ENCODE measurements at places on chromosomes 2 and 18. TPM values are rescaled to one million over a fixed set of nuclear protein-coding genes. Genes with fewer than 3 reads are reported as not detected.

DNA sequence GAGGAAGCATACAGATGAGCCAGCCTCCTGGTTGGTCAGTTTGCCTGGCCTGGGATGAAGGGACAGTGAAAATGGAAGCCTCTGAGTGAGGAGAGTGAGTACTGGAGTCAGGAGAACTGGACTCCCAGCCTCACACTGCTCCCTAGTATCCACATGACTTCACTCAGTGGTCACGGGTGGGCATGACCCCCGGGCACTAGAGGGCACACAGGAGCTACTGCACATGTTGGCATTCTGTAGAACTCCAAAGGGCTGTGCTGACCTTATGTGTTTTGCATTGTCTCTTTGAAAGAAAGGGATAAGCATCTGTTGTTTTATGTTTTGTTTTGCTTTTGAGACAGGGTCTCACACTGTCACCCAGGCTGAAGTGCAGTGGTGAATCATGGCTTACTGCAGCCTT is 23.7 kb downstream of the NCAPH start:
- DNase-seq, result no peak

DNA sequence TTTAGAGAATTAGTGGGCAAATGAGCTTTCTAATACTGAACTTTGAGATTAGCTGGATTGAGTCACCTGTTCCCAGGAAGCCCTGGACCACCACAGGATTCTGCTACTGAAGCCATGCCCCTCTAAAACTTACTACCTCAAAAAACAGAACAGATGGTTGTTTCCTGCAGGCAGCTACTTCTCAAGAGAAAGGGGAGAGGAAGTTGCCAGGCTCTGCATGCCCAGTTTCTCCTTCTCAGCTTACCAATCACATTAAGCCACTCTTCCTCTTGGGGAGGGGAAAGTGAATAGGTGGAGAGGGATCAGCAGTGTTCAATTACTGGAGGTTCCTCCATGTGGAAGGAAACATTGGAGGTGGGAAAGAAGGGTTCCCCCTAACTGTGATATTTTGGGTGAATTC is 24.9 kb upstream of the C1GALT1C1L start:
- DNase-seq, result no peak

GRCh38 chr18:36298126-36298741 is 721 bp downstream of the FHOD3 start:
- no peak for DNase-seq

Gene TMEM247
- not detected for polyA plus RNA-seq

GRCh38 chr2:216285701-216286100 is 86.6 kb downstream of the MARCHF4 start:
- DNase-seq, result peak; percentile 11

All from endothelial cell of umbilical vein (primary cell).